ENCODE measurements at places on chromosomes 3 and 15. TPM values are rescaled to one million over a fixed set of nuclear protein-coding genes. Genes with fewer than 3 reads are reported as not detected.

- DNase-seq, result no peak
Measured at GRCh38 chr3:4756057-4756775, 223.0 kb upstream of the BHLHE40 start.

Gene PGBD4
- polyA plus RNA-seq, result 1.8 TPM

DNA sequence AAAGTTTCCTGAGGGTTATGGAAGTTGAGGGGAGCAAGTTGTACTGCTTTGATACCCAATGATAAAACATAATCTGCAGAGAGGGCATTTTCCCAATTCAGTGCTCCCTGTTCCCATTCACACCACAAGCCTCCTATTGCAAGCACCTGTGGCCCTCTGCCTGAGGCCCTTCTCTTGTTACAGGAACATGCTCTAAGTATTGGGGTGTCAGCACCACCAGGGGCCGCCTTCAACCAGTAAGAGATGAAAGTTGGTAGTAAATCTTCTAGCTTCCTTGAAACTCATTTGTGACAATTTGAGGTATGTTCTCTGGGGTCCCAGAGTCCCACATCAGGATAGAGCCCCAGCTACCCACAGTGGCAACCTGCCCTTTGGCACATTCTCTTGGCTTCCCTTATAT, 265.4 kb upstream of the ARHGEF26 start:
- no peak for DNase-seq

Gene HAUS2
- 20.0 TPM for polyA plus RNA-seq

GRCh38 chr3:82085356-82085755, 323.9 kb upstream of the GBE1 start:
- no peak for DNase-seq

- DNase-seq, result no peak
Measured at GRCh38 chr15:57224664-57225063, 151.6 kb upstream of the CGNL1 start.

Gene IQCF5
- polyA plus RNA-seq, result not detected

DNA sequence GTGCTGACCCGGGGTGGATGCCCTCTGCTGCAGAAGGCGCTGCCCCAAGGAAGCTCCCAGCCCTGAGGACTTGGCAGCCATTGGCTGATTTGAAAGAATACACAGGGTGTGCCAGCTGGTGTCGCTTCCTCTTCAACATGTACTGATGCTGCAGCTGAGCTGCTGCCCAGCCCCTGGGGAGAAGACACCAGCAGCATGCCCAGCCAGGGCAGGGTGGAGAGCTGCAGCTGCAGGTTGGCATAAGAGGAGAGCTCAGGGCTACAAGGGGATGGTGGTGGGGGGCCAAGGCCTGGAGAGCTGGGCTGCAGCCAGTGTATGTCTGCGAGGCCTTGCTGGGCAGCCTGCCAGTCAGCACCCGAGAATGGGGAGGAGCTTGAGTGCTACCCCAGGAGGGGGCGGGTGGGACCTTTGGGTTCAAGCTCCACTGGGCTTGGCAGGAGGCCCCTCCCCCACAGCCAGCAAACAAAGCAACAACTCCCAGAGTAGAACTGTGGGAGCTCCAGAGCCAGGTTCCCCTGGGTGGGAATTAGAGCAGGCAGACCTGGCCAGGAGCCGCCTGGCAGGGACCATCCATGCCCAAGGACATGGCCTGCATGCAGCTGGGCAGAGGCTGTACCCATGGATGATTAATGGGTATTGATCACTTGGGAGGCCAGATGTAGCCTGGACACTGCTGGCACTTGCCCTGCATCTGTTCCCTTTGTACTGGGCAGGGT, 9.2 kb upstream of the SEMA4B start:
- peak; percentile 90 for DNase-seq

Gene POMGNT2
- 20.6 TPM for polyA plus RNA-seq

- DNase-seq, result no peak
Measured at GRCh38 chr15:28960979-28961378, 75.2 kb downstream of the APBA2 start.

DNA sequence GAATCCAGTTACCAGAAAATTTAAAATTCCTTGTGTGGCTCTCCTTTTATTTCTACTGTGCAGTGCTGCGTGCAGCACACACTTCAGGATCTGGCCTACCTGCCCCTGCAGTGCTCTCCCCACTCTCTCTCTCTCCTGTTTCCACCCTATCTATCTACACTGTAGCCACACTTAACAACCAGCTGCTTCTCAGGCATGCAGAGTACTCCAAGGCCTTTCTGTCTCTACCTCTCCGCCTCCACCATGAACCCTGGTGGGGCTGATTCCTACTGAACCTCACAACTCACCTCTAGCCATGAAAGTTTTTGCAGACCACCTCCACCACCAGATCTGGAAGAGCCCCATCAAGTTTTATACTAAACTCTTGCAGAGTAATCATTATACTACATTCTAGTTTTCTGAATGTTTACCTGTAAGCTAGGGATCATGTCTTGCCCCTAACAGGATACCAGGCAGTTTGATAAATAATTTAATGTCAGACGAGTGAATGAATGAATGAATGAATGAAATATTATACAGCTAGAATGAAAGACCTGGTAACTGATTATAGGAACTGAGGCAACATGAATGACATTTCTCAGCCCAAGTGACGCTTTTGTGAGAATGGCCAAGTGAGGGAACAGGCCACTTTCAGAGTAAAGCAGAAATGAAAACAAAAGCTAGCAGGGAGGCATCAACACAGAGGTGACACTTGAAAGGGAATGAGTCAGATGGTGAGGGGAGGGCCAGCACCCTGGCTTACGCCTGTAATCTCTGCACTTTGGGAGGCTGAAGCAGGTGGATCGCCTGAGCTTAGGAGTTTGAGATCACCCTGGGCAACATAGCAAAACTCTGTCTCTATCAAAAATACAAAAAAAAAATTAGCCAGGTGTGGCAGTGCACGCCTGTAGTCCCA, 363.5 kb downstream of the FOXP1 start:
- DNase-seq, result no peak

- no peak for DNase-seq
Measured at GRCh38 chr15:39801641-39802309, 19.1 kb upstream of the FSIP1 start.

- DNase-seq, result peak; percentile 15
Measured at GRCh38 chr3:10338591-10339353, 17.9 kb upstream of the SEC13 start.

- no peak for DNase-seq
Measured at GRCh38 chr15:43531018-43531670, 13.7 kb downstream of the MAP1A start.

GRCh38 chr3:186100398-186100797, 8.5 kb downstream of the ETV5 start:
- DNase-seq, result no peak

GRCh38 chr3:156576651-156577348, 21.9 kb upstream of the SSR3 start:
- no peak for DNase-seq

DNA sequence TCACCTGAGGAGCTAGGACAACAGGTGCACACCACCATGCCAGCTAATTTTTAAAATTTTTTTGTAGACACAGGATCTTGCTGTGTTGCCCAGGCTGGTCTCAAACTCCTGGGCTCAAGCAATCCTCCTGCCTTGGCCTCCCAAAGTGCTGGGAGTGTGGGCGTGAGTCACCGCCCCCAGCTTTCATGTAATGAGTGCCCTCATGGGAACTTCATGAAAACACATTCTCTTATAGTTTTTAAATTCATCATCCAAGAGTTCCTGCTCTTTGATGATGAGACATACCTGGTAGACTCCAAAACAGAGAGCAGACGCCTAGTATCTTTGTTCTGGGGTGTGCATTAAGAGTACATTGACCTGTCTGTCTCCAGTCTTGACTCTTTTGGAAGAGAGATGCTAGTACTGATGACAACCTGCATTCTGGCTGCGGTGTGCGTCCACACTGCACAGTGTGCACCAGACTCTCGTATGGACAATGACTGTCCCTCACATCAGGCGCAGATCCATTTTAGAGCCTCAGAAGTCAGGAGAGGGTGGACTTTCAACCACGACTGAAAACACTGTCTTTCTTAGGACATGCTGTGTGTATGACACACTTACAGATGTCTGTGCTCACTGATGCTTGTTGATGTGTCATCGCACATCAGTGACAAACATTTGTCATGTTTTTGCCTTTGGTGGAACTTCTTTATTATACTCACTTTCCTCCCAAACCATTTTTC, 2.0 kb downstream of the NRROS start:
- no peak for DNase-seq

DNA sequence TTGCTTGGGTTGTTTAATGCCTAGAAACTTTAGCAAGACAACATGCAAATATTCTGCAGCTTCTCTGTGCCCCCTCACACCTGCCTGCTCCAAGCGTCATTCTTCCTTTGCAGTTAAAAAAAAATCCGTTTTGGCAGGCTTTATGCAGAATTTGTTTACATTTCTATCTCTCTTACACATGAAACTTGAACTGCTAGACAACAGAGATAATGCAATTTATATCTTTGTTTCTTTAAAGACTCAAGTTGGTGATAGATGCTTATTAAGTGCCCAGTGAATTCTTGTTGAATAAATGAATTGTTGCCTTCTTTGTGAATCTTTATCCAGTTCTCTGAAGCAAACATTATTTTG, 53.2 kb downstream of the CHST2 start:
- no peak for DNase-seq

Gene SLC2A2
- polyA plus RNA-seq, result 11.7 TPM

Gene UCN2
- 0.30 TPM for polyA plus RNA-seq

GRCh38 chr3:126956361-126956760, 26.6 kb upstream of the PLXNA1 start:
- no peak for DNase-seq

- DNase-seq, result no peak
Measured at GRCh38 chr15:99909592-99910295, 176.5 kb upstream of the LYSMD4 start.

DNA sequence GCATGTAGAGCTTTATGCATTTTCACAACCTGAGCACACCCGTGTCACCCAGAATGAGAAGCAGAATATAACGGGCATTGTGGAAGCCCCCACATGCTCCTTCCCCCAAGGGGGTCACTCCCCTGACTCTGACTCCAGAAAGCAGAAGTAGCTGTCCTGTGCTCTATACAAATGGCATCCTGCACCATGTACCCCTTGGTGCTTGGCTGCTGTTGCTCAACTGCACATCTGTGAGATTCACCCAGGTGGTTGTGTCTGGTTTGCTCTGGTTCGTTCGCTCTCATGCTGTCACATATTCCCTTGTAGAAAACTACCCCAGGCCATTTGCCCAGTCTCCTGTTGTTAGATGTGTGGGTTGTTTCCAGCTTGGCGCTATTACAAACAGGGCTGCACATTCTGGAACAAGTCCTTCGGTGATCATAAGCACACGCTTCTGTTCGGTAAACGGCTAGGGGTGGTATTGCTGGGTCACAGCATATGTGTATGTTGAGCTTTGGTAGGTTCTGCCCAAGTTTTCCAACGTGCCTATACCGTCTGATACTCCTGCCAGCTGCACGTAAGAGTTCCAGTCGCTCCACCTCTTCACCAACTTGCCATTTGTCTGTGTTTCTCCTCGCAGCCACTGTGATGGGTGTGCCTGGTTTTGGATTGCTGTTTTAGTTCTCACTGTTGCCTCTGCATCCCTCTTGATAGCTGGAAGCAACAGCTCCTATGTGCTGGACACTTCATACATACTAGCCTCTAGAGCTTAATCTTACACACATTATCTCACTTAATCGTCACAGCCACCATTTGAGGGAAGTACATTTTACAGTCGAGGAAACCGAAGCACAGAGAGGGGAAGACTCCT, 65.4 kb upstream of the SLC6A6 start:
- no peak for DNase-seq

Gene SCAANT1
- polyA plus RNA-seq, result 0.89 TPM

Gene IL17RE
- polyA plus RNA-seq, result 8.9 TPM

- DNase-seq, result no peak
Measured at GRCh38 chr15:76178296-76179000, 118.7 kb downstream of the TMEM266 start.

- DNase-seq, result no peak
Measured at GRCh38 chr3:17011728-17012338, 127.1 kb downstream of the PLCL2 start.

GRCh38 chr15:32718821-32719716, 1.3 kb downstream of the GREM1 start:
- DNase-seq, result no peak

- no peak for DNase-seq
Measured at GRCh38 chr3:194203482-194204041, 67.6 kb downstream of the HES1 start.

Measured in renal cortex interstitium (tissue), 15 donors.